Omental fat pad (tissue), 4 donors: ENCODE measurements at places on chromosomes 5 and 9.
A peak's percentile ranks its signal among the peaks of the same experiment; 100 is the strongest.

- peak; percentile 54 for DNase-seq
Measured at GRCh38 chr9:2158111-2158610, 143.0 kb downstream of the SMARCA2 start.

- DNase-seq, result no peak
Measured at GRCh38 chr9:78601957-78602565, 305.1 kb downstream of the PSAT1 start.

DNA sequence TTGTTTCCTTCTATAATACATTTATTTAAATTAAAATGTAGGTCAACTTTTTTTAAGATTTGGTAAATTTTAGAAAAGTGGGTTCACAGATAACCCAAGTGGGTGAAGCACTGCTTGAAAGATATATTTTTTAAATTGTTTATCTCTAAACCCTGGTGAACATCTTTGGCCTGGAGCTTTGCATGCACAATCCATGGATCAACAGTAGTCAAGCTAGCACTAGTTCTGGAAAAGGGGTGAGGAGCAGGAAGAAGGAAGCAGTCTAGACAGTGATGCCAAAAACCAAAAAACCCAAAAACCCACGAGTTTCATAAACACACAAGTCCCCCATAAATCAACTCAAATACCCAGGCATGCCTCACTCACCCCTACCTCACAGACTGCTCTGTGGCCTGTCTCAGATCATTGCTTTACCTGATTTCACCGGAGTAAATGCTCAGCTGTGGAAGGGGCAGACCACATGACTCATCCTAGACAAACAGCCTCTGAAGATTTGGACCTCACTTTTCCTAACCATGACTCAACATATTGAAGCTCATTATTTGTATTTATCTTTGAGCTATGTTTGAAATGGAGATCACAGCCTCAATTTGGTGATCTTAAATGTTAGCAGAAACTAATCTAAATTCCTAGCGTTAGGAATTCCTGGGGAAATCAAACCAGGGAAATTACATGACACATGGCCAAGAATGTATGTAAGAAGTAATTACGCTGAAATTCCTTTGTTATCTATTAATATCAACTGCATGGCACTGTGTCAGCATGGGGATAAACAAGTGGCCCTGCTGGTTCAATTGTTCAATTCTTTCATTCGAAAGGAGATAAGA is 149.6 kb downstream of the ZNF608 start:
- no peak for DNase-seq

GRCh38 chr9:127941062-127941960 is 3.7 kb upstream of the DPM2 start:
- no peak for DNase-seq

GRCh38 chr9:135381762-135382310 is 97.7 kb upstream of the PPP1R26 start:
- DNase-seq, result no peak

DNA sequence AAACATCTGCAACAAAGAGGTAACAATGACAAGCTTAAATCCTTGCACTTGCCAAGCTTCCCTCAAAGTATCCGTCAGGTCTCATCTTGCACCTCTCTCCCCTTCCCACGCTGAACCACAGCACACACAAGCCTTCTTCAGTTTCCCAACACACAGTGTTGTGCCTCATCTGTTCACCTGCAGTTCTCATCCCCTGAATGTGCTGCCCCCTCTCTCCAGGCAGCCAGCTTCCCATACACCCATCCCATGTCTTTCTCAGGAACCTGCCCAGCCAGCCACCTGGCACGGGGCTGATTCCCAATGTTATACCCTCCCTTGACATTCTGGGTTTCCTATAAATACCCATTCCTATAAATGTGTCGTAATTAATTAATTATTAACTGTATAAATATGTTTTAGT is 314.8 kb downstream of the PRELID2 start:
- no peak for DNase-seq

- DNase-seq, result no peak
Measured at GRCh38 chr5:149417711-149418368, 38.7 kb upstream of the IL17B start.

- no peak for DNase-seq
Measured at GRCh38 chr9:137669261-137669672, 50.5 kb downstream of the EHMT1 start.

GRCh38 chr9:74543145-74543544 is 46.0 kb downstream of the RORB start:
- DNase-seq, result no peak

DNA sequence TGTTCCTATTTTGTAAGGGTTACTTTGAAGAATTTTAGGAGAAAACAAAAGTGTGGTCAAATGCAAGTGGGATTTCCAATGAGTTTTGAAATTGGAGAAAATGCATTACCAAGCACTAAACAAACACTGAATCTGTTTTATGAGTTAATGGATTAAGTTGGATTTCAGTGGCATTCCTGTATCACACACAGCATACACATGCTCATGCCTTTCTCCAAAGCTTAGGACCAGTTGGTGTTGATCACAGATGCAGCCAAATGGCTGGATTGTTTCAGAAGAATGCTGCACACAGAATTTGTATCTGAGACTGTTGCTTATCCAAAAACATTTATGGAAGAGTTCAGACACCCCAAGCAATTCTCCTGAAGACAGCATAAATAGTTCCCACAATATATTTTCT is 611.1 kb downstream of the ACTL7B start:
- no peak for DNase-seq

- no peak for DNase-seq
Measured at GRCh38 chr9:87527211-87527916, 29.7 kb downstream of the DAPK1 start.

- no peak for DNase-seq
Measured at GRCh38 chr5:131536211-131536826, 98.7 kb downstream of the RAPGEF6 start.

GRCh38 chr9:98899408-98900056 is 44.2 kb upstream of the COL15A1 start:
- no peak for DNase-seq

- DNase-seq, result no peak
Measured at GRCh38 chr5:125205601-125206225, 459.3 kb upstream of the ZNF608 start.

DNA sequence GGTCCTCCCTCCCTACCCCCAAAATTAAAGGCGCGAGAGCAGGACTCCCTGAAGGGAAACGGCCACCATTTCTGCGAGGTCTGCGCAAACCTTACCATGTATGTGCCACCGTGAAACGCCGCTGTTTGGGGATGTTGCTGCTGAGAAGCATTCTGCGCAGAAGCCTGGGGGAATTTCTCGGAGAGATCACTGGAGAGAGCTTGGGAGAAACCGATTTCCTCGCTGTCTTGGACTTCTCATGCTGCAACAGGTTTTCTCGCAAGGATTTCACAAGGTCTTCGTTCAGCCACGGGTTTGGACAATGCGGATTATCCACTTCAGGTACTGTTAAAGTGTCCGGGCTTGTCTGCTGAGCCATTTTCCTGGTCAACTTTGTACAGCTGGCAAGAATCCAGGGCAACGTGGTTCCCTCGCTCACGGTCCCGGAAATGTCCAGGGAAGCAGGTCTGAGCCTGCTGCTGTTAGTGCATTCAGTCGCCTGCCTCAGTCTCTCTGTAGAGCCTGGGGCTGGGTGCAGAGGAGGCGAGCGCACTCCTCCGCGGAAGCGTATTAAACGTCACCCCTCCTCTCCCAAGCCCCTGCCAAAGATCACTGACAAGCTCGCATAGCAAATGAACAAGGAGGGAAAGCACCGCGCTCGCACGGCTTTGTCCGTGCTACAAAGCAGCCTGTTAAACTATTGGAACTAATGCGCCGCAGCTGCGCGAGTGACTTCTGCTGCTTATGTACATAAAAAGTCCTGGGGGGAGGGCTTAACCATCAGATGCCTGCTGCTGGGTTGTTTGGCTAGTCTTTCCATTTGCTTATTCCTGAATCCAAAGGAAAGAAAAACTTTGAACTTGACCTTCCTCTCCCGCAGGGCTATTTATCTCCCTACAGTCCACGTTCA is 125.1 kb downstream of the PDE4D start:
- DNase-seq, result no peak

GRCh38 chr9:87894998-87895625 is 12.4 kb downstream of the SPATA31E1 start:
- DNase-seq, result no peak

DNA sequence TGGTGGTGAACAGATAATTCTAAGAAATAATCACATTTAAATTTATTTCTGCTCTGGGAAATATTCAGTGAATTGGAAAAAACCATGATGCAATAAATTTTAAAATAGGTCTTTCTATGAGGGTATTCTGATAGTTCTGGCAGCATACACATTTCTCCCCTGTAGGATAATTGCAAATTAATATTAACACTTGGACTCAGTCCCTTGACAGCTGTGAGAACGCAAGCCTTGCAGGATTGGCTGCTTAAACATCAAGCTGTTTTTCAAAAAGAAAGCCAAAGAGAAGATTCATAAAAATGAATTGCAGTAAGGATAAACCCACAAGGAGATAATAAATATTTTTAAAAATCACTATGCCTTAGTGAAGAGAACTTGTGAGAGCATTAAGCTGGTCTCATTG is 180.0 kb downstream of the MTRR start:
- no peak for DNase-seq

DNA sequence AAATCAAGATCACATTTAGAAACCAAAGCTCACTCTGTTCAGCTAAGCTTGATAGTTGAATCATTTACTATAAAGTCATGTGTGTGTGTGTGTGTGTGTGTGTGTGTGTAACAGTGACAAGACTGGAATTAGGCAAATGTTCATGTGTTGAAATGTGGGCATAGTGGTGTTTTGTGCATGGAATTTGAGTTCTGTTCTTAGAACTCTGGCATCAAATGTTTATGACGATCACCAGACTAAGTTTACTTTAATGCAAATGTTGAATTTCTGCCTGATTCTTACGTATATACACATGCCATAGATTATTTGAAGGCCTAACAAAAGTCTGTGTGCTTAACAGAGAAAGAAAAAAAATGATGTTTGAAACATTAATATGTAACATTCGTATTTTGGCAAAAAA is 72.8 kb upstream of the COL5A1 start:
- DNase-seq, result no peak

DNA sequence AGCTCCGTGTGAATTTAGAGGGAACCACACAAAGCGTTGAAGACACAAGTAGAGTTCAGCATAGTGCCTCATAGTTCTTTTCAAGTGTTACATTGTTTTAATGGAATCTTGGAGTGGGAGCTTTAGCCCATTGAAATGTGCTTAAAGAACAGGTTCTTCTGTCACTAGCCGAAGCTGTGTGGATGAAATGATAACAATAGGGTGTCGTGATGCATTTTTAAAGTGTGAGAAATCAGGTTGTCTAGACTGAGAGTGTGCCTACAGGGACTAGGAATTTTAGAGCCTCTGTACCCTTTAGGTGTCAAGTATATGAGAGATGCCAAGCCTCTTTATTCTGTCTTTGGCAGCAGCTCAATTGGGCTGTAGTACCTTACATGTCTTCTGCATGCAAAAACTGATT is 83.0 kb downstream of the NDUFS4 start:
- DNase-seq, result no peak

DNA sequence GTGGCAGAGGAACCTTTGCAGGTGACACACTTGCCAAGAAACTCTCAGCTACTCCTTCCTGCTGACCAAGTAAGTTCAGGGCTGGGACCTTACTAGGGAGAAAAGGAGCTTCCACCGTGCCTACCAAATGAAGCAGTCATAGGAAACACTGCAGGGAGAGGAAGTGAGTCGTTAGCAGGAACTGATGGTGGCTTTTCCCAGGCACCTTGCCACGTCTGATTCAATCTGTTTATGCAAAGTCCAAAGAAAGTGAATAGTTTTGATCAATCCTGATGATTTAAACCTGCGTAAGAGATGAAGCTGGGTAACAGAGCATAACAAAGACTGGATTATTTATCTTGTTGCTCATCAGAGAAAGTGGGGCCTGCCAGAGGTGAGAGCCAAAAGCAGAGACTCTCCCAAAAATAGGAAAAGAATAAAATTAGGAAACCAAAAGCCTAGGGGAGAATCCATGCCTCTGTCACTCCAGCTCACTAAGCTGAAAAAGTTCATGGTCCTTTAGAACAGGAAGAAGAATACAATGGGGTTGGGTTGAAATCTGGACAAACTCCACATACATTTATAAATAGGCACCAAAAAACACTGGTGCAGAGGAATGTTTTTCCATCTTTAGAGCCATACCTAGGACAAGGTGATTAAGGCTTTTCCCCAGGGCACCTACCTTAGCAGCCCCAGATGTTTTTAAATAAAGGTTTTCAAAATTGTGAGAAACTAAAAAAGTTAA is 9.3 kb upstream of the PFDN1 start:
- DNase-seq, result no peak

DNA sequence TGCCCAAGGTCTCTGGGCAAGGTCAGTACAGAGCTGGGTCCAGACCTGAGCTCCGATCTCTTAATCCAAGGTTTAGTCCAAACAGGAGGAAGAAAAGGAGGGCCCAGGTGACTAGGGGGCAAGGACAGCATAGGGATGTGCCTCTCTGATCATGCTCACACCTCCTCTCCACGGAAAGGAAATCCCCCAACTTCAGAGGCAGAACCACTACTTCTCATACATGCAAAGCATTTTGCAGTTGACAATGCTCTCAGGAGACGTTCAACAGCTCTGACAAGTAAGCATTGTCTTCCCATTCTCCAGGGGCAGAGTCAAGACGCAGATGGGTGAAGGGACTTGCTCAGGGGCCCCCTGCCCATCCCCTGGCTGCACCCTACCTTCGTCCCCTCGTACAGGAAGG is 8.7 kb upstream of the CORO2A start:
- no peak for DNase-seq

DNA sequence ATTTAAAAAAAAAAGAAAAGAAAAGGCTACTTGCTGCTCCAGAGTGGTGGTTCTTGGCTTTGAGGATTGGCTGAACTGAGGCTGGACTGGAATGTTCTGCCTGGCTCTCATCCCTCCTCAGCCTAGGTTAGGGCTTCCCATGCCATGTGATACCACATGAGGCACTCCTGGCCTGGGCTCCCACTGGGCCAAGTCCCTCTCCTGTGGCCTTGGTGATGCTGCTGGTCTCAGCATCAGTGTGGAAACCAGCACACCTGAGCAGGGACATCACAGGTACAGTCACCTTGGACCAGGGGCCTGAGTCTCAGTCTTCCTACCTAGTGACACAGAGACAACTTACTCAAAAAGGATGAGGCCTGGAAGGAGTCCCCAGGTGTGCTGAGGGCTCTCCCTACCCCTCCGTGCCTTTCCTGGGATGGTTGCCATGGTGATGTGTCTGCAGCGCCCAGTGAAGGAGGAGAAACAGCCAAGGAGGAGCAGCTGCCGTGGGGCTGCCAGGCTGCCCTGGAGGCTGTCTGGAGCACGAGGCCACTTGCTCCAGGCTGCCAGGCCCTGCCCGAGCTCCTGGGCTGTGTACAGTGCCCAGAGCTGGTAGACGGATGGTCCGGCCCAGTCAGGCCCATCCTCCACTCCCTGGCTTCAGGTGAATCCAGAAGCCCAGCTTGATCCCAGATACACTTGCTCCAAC is 71.0 kb downstream of the WNK2 start:
- peak; percentile 14 for DNase-seq
